ENCODE measurements at places on chromosomes 3 and 15.
A peak's percentile ranks its signal among the peaks of the same experiment; 100 is the strongest.

GRCh38 chr3:80244390-80244789, 476.6 kb upstream of the ROBO1 start:
- DNase-seq = no peak

- no peak for DNase-seq
These were observed 320.1 kb downstream of the ZNF621 start for GRCh38 chr3:40844896-40845295.

GRCh38 chr15:35078221-35078915, 6.7 kb downstream of the NANOGP8 start:
- peak; percentile 42 for DNase-seq

- no peak for DNase-seq
These were observed 61.4 kb downstream of the ADAMTS7 start for GRCh38 chr15:78749831-78750230.

GRCh38 chr3:4474683-4475490, 7.8 kb upstream of the SUMF1 start:
- DNase-seq = peak; percentile 32

- no peak for DNase-seq
These were observed 624 bp downstream of the AP3B2 start for GRCh38 chr15:82709081-82709420.

DNA sequence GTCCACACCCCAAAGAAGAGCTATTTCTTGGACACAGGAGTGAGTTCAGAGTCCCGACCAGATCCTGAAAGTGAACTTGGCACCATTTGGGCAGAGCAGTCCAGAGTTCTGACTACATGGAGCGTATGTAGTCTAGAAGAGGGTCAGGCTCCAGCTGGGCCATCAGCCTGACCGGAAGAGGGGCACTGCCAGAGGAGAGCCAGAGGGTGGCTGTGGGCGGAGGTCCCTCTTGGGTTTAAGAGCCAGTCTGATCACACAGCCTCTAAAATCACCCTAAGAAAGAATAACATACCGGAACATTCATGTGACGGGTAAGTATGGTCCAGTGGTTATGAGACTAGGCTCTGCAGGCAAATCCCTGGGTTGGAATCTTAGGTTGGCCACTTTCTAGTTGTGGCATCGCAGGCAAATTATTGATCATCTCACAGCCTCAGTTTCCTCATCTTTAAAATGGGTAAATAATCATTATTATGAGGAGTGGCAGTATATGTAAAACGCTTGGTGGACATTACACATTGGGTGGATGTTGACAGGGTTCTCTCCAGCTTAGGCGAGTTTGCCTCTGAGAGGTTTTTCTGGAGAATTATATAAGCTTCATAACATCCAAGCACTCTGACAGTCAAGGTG, 2.1 kb upstream of the RAP2B start:
- DNase-seq = no peak

- no peak for DNase-seq
These were observed 144.1 kb downstream of the KLF13 start for GRCh38 chr15:31470756-31471155.

DNA sequence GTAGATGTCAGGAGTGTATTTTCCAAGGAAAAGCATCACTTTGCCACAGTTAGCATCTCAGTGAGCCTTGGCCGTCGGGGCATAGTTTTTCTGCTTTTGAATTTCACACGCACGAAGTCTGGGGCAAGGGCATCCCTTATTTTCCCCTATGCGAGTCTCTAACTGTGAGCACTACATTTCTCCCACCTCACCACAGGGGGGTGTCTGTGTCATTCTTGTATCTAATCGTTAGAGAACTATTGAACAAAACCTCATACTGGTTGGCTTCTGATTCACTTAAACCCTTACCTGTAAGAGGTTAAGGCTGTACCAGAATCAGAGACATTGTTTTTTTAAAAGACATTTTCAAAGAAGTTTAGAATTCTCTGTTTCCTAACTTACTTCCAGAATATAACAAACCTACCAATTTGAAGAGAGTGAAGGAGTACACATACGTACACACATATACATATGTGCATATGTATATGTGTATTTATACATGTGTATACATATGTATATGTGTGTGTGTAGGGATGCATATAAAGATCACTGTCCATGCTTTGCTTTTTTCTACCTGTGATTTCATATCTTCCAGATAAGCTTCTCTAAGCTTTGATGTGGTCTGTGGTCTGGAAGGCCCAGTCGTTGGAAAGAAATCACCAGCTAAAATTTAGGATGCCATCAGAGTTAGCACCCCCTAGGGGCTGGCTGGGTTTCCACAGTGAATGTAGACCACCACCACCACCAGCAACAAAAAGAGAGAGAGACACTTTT, 49.4 kb downstream of the MYZAP start:
- peak; percentile 16 for DNase-seq

GRCh38 chr15:36358094-36358493, 221.3 kb upstream of the CDIN1 start:
- no peak for DNase-seq

DNA sequence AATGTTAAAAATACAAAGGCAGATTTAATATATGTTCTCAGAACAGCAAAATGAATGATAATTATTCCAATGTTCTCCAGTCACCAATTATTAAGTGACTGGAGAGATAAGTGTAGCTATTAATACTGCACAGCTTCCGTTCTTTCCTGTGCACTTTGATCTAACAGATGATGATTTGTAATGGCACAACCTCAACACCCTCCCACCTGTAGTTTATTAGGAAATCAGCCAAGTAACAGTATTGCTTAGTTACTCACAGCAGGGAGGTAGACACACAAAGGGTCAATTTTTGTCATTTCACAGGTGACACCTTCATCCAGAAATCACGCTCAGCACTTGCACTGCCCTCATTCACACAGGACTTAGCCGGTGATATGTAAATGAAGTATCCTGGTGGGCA, 688.1 kb downstream of the EPHA3 start:
- DNase-seq = no peak

- no peak for DNase-seq
These were observed 132.7 kb downstream of the ATP8B4 start for GRCh38 chr15:49986326-49986725.

- DNase-seq = peak; percentile 76
These were observed 57.5 kb upstream of the HERC1 start for GRCh38 chr15:63891079-63891767.

GRCh38 chr3:141835557-141836229, 40.8 kb upstream of the ATP1B3 start:
- DNase-seq = no peak

GRCh38 chr15:60195611-60196010, 191.5 kb downstream of the FOXB1 start:
- DNase-seq = no peak

GRCh38 chr3:56365905-56366640, 102.2 kb downstream of the ERC2 start:
- no peak for DNase-seq

- no peak for DNase-seq
These were observed 6.3 kb downstream of the DUOXA1 start for GRCh38 chr15:45123397-45123796.

DNA sequence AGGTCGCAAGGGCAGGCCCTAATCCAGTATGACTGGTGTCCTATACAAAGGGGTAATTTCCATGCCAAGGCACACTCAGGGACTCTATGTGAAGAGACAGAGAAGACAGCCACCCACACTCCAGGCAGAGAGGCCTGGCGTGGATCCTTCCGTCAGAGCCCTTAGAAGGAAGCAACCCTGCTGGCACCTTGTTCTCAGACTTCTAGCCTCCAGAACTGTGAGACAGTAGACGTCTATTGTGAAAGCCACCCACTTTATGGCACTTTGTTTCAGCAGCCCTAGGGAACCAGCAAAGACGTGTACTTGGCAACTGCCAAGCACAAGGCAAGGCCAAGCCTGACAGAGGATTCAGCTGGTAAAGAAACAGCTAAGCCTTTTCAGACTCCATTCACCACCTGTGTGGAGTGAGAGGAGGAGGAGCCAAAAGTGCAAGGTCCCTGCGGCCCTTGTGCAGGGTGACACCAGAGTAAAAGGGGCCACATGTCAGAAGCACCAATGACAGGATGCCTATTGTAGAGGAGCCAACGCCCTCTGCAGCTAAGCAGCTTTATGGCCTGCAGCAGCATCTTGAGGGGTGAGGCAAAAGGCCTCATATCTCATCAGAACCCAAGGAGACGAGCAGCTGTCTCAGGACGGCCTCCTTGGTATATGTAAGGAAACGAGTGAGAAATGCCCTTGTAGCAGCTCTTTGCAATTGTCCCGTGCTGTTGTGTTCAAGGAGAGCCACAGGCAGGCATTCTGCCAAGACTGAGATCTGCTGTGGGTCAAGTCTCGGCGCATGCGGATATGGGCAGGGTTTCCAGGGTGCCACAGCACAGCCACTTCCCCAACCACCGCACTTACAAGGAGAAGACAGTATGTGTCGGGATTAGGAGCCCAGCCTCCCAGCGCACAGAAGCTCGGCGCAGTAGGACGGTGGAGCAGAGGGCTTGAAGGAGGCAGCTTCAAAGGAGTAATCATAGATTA, 121.5 kb upstream of the LIPC start:
- no peak for DNase-seq

DNA sequence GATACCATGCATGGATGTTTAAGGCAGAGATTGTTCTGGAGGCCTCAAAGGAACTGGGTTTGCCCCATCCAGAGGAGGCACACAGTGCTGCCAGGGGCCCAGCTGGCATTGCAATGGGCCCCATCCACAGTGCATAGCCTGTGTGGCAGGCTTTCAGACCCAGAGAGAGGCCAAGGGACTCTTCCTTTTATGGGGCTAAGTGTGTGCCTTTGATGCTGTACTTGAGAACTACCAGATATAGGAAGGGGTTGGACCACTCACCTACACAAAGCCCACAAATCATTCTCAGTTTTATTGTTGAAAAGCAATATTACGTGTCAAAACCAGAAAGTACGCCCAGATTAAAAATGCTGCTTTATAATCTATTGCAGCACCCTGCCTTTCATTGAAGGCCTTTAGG, 134.9 kb downstream of the EPHB1 start:
- DNase-seq = no peak

DNA sequence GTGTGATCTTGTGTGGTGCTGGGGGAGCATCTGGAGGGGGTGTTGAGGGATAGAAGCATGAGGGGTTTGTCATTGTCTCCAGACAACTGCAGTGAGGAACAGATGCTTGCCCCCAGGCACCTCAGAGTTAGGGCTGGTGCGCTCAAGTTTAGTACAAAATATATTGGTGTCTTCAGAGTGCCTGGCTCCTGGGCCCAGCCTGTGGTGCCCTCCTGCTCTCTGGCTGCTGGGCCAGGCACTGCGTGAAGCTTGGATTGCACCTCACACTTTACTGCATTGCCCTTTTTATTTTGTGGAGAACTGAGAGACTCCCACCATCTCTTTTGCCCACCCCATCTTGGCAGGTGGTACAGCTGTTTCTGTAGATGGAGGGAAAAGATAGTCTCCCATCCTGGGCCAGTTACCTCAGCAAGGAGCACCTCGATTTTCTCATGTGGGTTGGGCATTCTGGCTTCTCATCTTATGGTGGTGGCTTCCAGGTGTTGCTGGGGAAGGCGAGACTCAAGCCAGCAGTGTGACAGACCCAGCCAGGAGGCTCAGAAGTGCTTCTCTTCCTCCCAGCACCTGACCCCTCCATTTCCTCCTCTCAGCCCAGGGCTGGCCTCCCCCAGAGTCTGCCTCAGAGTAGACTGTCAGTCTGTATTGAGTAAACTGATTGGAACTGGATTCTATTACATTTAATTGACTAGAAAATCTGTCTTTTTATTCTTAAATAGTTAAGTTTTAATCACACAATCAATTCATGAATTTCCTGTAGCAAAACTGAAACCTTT, 140.5 kb downstream of the DNAJB8 start:
- DNase-seq = no peak

DNA sequence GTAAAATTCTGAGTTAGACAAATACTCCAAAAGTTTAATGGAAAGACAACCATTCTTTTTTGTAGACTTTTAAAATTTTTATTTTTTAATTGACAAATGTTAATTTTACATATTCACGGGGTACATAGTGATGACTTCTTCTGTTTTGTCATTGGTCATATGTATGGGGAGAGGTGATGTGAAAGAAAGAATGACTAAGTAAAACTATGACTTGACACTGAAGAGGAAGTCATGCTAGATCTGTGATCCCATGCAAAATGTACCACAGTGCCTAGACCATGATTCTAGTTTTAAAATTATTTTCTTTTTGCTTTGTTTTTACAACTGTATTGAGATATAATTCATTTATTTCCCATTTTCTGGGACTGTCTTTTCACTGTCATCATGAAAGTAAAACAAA, 281.6 kb downstream of the MBNL1 start:
- DNase-seq = no peak

- no peak for DNase-seq
These were observed 52.4 kb upstream of the SNRPA1 start for GRCh38 chr15:101347454-101347853.

GRCh38 chr3:146350852-146351251, 99.9 kb upstream of the PLSCR4 start:
- no peak for DNase-seq

DNA sequence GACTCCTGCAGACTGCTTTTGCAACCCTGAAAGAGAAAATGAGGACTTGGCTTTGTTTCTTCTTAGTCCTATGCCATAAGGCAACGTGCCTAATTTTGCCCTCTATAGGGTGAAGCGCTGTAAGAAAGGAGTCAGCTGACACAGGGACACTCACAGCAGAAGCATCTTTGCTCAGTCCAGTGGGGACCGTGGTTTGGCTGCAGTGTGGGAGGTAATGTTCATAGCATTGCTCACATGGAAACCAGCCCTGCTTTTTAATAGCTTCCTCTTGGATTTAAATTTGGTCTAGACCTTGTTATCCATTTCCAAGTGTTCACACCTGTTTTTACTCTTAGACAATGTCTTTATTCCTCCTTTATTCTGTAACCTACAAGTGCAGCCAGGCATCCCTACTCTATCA, 1032.1 kb downstream of the NTRK3 start:
- DNase-seq = no peak

DNA sequence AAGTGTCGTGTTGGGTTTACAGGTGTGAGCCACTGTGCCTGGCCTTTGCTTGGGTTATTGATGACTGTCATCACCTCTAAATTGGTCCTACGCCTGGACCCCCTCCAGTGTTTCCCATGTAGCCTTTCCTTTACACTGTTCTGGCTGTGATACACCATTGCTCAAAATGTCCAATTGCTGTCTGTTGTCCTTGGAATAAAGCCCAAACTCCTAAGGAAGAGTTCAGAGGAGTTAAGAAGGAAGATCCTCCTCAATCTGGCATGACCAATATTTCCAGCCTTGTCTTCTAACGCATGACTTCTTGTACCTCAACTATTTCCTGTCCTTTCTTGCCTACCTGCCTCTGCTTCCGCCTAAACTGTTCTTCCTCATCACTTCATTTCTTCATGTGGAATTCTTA, 113.1 kb downstream of the POLR2M start:
- DNase-seq = no peak

- DNase-seq = no peak
These were observed 493.9 kb upstream of the KCNMB2 start for GRCh38 chr3:178042376-178042775.

All from CD4-positive, alpha-beta T cell treated with Interleukin-21 for 1 hour (primary cell).